GM04504 (cell line): ENCODE measurements at places on chromosomes 13 and 19.

DNA sequence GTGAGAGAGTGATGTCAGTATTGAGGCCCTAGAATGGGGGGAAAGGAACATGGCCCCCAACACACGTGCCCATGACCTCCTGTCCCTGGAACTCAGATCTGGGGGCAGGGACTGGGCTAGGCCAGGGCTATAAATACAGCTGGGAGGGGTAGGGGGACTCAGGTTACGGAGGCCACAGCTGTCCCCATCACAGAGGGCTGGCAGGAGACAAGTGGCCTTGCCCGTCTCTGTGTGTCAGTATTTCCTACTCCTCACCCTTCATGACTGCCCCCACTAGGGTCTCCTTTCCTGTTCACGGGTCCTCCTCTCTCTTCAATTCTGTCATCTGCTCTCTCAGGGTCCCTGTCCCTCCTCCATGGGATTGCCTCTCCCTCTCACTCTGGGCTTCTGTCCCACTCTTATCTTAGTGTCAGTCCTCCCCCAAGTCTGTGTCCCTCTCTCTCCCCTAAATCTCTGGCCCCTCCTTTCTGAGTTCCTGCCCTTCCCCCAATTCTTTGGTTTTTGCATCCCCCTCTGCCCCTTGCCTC is 687 bp upstream of the HRC start:
- DNase-seq: no peak

GRCh38 chr19:50794876-50795663 is 4.9 kb downstream of the ACP4 start:
- no peak for DNase-seq

GRCh38 chr13:97269603-97270002 is 47.5 kb downstream of the MBNL2 start:
- DNase-seq: no peak

GRCh38 chr13:76020421-76020955 is 384.4 kb downstream of the LMO7 start:
- DNase-seq: no peak

- no peak for DNase-seq
Measured at GRCh38 chr13:50882816-50883435, 26.7 kb upstream of the RNASEH2B start.

- DNase-seq: peak; percentile 21
Measured at GRCh38 chr13:106186366-106187030, 349.0 kb downstream of the EFNB2 start.

DNA sequence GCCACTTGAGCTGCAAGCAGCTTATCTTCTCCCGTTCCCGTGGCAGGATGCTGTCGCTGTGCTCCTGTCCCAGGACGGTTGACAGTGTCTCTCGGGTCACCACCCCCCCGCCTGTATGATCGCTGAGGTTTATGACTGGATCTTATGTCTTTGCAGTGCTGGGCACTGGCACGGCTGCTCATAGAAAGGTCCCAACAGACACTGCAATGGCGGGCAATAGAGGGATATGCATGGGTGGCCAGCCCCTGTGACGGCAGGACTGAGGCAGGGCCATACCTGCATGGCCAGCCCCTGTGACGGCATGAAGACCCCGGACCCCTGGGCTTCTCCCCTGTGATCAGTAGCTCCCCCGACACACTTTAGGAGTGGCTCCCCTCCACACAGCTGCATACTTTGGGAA is 307.2 kb downstream of the TEX29 start:
- DNase-seq: no peak

GRCh38 chr19:8451885-8452284 is 7.1 kb downstream of the HNRNPM start:
- peak; percentile 21 for DNase-seq

DNA sequence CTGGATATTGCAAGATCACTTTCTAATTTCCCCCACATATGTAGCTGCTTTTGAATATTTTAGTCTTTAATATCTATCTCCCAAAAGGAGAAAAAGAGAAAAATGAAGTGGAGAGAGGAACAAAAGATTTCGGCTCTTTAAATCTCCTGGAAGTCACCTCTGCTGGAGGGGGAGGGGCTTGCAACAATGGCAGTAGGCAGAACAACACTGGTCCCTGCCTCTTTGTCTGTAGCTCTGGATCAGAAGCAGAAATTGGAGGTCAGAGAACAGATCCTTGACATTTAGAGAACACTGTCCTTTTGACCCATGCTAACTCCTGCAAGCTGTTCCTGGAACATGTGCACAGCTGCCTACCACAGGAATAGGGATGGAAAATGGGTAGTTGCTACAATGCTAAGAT is 86.7 kb upstream of the GPR12 start:
- no peak for DNase-seq

DNA sequence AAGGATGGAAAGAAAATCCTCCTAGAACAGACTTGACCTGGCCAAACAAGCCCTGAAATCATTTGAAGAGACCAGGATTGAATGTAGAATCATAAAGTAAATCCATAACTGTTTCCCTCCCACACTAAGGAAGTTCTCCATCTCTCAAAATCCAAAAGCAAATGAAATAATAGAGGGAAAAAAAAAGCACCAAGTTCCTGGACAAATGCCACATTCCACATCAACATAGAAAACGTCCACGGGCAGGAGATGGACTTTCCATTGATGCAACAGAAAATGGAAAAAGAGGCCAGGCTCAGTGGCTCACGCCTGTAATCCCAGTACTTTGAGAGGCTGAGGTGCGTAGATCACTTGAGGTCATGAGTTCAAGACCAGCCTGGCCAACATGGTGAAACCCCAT is 56.2 kb downstream of the INSR start:
- no peak for DNase-seq

- peak; percentile 98 for DNase-seq
Measured at GRCh38 chr19:2900296-2901252, at the start of gene ZNF57. Gene ZNF57 (plus strand): TSS chr19:2900928. CDS start chr19:2901046, 118 bp downstream.

GRCh38 chr13:79901336-79901735 is 420.4 kb downstream of the NDFIP2 start:
- no peak for DNase-seq

- no peak for DNase-seq
Measured at GRCh38 chr19:50777830-50778303, 7.6 kb downstream of the GPR32 start.

DNA sequence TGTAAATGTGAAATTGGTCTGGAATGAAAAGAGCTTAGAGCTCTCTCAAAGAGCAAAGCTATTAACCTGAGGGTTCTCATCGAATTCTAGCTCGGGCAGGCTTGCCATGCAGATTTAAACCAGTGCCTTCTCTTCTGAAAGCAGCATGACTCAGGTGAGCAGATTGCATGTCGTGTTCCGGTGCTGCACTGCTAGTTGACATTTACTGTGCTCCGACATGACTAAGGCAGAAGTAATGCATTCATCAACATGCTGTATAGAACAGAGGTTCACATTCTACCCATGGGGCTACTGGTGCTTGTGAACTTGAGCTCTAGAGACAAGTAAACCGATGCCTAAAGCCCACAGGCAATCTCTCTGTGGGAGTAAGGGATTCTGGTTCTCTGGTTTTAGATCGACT is 947.7 kb downstream of the EFNB2 start:
- DNase-seq: no peak

- no peak for DNase-seq
Measured at GRCh38 chr19:18657590-18658365, 20.9 kb downstream of the KLHL26 start.

DNA sequence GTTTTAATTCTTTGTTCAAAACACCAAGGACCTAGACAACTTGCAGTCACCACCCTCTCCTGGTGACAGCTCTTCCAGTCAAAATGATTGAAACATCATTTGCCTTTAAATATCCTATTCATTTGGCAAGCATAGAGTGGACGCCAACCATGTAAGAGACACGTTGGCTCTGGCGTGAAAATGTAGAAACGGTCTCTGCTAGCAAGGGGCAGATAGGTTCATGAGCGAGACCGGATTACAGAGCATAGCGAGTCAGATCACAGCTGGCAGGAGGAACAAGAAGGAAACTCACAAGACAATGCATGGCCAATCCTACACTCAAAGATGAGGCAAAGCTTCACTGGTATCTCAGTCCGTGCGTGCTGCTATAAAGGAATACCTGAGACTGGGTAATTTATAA is 759.5 kb downstream of the UQCRFS1 start:
- no peak for DNase-seq

GRCh38 chr13:36360903-36361302 is 14.7 kb upstream of the SPART start:
- DNase-seq: no peak

- no peak for DNase-seq
Measured at GRCh38 chr19:3020321-3020960, 8.6 kb downstream of the TLE2 start.

DNA sequence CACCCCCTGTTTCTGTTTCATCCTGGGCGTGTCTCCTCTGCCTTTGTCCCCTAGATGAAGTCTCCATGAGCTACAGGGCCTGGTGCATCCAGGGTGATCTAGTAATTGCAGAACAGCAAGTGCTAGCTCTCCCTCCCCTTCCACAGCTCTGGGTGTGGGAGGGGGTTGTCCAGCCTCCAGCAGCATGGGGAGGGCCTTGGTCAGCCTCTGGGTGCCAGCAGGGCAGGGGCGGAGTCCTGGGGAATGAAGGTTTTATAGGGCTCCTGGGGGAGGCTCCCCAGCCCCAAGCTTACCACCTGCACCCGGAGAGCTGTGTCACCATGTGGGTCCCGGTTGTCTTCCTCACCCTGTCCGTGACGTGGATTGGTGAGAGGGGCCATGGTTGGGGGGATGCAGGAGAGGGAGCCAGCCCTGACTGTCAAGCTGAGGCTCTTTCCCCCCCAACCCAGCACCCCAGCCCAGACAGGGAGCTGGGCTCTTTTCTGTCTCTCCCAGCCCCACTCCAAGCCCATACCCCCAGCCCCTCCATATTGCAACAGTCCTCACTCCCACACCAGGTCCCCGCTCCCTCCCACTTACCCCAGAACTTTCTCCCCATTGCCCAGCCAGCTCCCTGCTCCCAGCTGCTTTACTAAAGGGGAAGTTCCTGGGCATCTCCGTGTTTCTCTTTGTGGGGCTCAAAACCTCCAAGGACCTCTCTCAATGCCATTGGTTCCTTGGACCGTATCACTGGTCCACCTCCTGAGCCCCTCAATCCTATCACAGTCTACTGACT is at the start of gene KLK3:
KLK3 (plus strand) TSS at position 280 of the 775 bp plus-strand sequence; CDS start at position 321, 41 bp downstream.
- DNase-seq: no peak

DNA sequence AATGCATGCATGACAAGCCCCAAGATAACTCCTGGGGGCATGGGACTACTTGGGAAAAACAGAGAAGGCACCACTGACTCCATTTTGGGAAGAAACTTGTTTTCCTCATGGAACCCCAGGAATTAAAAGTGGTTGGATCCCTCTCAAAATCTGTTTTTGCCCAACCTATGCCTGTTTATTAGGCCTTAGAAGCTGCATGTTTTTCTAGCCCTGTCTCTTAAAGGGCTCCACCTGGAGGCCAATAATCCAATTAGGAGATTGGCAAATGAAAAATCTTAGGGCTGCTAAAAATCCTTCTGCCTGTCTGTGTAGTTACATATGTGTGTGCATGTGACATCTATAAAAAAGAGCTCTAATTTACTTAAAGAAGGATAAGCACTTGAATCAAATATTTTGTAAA is 26.9 kb downstream of the MED4 start:
- DNase-seq: no peak

DNA sequence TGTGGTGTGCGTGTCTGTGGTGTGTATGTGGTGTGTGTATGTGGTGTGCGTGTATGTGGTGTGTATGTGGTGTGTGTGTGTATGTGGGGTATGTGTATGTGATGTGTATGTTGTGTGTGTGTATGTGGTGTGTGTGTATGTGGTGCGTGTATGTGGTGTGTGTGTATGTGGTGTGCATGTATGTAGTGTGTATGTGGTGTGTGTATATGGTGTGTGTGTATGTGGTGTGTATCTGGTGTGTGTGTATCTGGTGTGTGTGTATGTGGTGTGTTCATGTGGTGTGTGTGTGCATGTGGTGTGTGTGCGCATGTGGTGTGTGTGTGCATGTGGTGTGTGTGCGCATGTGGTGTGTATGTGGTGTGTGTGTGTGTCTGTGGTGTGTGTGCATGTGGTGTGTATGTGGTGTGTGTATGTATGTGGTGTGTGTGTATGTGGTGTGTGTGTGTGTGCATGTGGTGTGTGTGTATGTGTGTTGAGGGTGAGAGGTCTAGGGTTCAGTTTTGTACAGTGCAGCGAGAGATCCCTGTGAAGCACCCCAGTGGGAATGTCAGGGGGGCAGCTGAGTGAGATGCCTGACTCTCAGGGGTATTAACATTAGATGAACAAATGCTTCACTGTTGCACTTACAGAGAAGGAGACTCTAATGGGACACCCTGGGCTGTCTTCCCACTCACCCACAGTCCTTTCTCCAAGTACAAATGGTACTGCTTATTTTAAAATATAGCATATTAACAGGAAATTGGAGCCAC is 61.3 kb upstream of the MEDAG start:
- no peak for DNase-seq

DNA sequence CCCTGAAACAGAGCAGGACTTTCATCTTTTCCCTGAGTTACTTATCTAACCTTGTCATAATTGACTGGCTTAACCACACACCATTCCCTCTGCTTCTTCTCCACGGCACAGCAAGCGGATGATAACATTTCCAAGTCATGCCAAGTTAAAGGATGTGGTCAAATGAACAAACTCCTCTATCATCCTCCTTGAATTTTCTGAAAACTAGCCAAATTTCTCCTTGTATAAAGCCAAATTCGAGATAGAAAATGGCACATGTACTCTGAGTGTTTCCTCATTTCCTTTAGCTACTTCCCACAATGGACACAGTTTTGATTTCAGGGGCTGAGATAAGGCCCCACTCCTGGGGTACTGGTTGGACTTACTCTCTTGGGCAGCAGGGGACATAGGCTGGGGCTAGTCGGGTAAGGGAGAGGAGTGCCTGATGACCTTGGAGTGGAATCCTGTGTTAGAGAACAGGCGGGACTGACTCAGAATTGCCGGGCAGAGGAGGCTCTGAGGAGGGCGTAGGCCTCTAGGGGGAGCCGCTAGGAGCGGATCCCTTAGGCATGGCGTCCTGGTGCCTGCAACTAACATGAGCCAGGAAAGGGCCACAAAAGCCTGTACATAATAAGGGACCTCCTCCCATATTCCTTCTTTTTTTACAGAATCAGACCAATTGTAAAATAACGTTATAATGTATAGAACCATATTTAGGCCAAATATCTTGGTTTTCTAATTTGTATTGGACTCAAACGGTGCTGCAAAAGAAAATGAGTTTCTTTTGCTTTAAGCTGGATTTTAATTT is 20.3 kb upstream of the TMTC4 start:
- no peak for DNase-seq

DNA sequence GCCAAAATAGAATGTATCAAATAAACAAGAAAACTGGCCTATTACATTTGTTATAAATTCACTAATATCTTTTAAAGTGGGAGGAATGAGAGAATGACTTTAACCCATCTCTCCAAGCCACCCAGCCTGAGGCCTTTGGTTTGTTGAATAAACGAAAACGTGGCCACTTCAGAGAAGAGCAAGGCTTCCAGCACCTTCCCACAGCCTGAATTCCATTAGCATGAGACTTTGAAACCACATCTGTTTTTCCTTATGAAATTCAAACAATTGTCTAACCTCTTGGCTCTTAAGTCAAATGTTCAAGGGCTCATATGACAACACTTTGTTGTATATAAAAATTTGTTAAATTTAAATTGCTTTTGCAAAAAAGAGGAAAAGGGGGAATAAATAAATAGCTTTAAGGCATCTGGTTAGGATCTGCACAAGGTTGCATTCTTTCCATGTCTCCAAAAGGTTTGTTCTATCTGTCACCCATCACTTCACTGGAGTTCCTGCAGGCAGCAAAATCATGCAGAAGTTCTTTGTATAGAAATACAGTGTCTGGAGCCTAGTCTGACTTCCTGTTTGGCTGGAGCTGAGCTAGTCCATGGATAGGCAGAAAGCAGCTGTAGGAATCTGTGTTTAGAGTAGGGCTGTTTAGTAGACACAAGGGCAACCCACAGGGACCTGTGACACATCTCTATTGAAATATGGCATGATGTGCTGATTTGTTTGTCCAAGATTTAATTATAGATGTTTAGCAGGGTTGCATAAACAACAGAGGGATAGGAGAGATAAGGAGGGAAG is 502.3 kb downstream of the KCTD12 start:
- peak; percentile 72 for DNase-seq
